ENCODE measurements at places on chromosomes 1 and 21.

DNA sequence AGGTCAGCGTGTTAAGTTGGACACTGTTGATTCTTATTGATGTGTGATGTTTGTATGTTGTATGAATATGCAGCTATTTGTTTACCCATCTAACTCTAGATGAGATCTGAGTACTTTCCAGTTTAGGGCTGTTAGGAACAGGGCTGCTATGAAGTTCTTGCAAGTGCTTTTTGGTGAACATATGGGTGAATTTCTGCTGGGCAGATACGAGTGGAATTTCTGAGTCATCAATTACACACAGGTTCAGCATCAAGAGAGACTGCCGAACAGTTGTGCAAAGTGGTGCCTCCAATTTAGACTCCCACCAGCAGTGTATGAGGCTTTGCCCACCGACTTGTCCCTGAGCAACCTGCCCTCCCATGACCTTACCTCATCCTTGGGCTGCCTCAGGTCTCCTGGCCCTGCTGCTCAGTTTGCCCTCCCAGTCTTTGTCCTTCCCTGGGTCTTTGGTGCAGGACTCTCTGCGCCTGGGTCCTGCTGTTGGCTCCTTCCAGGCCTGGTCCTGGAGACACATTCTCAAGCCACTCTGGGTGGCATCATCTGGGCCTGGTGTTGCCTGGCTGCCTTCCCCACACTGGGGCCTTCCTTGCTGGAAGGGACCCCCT lies 343.6 kb downstream of the PTPRU start:
- DNase-seq, result peak; percentile 7

GRCh38 chr1:206887701-206888100 lies 9.5 kb upstream of the IL24 start:
- DNase-seq, result no peak

DNA sequence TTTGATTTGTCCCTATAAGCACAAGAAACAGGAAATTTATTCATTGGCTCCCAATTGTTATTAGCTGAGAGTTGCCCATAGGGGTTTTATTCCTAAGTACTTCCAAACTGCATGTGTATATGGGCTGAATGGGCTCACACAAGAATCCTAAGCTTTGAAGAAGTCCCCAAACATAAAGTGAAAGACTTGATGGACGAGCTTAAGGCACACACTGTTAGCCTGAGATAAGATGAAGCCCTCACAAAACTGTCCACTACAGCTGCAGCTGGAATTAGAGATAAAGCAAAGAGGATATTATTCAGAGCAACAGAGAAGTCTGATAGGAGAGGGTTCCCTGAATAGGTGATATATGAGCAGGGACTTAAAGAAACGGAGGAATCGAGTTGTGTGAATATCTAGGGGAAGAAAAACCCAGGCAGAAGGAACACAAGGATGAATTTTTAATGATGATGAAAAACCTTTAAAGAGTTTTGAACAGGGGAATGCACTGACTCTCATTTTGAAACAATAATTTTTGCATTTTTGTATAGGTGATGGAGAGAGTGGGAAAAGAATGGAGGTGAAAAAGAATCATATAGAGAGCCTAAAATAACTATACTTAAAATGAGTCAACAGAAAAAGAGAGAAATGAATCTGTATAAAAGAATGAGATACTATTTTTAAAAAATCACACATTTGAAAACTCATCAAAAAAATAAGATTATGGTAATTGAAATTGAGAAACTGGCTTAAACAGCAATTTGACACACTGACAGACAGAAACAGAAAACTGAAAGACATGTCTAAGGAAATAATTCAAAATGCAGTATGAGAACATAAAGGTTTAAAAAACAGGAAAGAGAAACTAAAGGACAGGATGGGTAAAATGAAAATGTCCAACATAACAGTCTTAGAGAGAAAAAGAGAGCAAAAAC lies 133.6 kb upstream of the POGK start:
- no peak for DNase-seq

DNA sequence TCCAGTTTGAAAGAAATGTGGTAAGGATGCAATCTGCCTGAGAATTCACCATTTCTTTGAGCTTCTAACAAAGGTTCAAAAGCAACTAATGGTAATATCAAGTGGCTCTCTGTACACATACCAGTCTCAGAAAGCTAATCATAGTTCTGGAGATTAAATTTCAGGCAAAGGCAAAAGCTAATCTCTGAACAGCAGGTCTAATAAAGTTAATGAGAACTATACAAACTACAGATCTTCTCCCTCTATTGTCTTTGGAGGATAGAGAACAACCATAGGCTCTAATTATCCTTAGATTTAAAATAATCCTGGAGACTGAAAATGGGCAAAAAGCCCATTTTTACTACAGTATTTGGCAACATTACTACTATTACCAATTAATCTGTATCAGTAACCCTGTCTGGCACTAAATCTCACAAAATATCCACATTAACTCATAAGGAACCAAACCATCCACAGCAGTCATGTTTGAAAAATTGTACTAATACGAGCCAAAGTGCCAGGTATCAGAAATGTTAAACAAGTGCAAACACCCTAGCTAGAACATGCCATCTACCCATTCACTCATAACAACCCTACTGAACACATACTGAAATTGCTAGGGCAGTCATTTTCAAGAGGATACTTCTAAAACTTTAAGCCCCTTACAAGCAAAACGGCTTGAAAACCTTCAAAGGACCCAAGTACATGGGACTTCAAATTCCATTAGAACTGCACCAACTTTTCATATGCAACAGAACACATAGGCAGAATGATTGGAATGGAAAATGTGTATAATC lies 4.8 kb downstream of the DIPK1A start:
- DNase-seq, result no peak

- DNase-seq, result no peak
Observed at GRCh38 chr1:39262802-39263201, 58.3 kb downstream of the MACF1 start.

DNA sequence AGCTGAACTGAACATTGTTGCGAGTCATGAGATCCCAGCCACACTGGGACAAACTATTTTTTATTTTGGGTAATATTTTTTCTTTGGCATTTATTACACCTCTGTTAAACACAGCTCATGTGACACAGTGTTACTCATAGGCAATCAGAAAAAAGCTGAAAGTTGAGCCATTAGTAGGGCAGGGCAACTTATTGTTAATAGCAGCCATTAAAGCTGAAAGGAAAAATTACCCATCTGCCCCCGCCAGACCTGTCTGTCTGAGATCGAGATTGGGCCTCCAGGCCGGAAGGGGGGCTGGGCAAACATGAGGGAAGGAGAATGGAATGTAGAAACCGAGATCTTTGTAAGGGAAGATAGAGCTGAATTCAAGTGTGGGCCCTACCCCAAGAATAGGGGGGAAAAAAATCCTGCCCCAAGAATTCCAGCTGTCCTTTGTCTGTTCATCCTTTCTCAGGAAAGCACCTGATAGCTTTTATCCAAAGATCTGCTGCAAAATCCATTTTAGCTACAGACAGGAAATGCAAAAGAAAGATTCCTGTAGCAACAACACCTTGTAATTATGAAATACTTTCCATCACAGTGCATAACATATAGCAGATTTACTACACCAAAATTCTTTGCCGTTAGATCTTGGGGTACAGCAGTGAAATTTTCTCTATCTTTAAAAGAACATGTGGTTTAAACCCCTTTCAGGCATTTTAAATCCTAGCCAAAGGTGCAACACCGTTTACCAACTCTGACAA lies 212.8 kb downstream of the PBX1 start:
- peak; percentile 12 for DNase-seq

DNA sequence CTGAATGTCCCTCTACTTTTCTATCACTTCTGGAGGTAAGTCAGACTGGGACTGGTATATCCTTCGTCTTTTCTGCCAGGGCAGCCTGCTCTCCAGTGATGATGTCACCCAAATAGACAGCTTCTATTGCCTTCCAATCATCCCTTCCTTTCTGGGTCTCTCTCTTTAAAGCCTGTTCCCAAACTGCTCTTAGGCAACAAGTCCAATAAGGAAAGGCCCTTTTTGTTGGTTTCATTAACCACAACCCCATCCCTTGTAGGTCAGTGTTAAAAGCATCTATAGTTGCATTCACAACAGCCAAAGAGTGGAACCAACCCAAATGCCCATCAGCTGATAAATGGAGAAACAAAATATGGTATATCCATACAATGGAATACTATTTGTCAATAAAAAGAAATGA lies 114.4 kb downstream of the CNIH3 start:
- DNase-seq, result no peak

GRCh38 chr1:162421258-162422164 lies 9.6 kb upstream of the SH2D1B start:
- DNase-seq, result no peak

GRCh38 chr1:12384836-12385456 lies 155.1 kb downstream of the VPS13D start:
- no peak for DNase-seq
